NCI-H1092 (cell line): ENCODE measurements at places on chromosomes 13 and 19.

DNA sequence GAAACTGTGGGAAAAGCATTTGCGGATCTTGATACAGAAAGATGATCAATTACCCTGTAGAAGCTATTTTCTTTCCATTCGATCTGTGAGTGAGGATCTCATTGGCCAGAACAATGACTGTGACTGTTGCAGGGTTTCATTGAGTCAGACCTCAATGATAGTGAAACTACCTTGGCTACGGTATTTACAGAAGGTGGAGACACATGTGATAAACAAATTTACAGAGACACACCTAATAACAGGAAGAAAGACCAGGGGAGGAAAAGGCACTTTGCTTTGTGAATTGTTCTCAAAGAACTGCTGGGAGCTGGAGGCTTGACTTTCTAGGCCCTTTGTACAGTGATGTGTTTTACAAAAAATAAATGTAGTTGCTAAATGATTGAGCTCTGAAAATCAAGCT, 19.9 kb upstream of the ARGLU1 start:
- DNase-seq: no peak

- no peak for DNase-seq
These were observed 45.1 kb upstream of the DOCK9 start for GRCh38 chr13:99022941-99023340.

DNA sequence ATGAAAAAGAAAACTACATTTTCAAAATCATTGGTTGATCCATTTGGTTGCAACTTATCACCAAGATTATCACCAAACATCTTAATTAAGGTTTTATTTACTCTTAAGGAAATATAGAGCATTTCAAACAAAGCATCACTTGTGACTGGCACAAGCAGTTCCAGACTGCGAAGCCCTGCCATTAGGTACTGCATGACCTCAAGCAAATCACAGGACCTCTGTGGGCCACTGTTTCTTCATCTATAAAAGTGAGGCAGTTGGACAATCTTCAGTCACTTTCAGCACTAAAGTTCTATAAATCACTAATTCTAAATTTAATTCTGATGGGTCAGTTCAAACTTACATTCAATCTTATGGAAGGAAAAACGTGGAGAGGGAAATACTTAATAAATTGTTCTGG, 2.0 kb downstream of the ELF1 start:
- DNase-seq: no peak

DNA sequence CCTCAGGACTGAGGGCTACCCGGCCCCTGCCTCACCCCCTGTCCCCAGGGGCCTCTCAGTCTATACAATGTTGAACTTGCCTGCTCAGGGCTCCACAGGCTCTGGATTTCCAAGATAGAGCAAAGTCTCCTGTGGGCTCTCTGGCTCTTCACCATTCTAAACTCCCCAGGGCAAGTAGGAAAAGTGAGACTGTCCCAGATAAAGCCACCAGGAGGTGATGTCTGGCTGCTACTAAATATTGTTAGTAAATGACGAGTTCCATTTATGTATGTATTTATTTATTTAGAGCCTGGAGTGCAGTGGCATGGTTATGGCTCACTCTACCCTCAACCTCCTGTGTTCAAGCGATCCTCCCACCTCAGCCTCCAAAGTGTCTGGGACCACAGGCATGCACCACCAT, 73.6 kb upstream of the SIAH3 start:
- DNase-seq: no peak

- DNase-seq: no peak
These were observed 20.7 kb upstream of the TPT1 start for GRCh38 chr13:45361596-45362206.

DNA sequence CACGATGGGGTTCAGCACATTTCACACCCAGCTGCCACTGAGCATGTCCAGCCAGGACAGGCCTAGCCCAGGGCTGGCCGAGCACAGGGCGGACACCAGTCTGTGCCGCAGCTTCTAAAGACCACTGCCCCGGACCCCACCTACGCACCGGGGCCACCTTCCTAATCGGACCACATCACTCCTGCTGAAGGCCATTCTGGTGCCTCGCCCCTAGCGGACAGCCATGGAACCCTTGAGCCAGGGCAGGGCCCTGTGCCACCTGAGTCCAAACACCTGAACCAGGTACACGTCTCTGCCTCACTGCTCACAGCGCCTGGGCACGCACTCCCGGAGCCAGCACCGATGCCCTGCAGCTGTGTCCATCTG, 8.4 kb upstream of the C13orf46 start:
- DNase-seq: no peak

GRCh38 chr19:53394974-53395839, at the start of gene ZNF765:
ZNF765 (plus strand) TSS chr19:53395149; CDS start chr19:53398016, 2,867 bp downstream.
- peak; percentile 64 for DNase-seq

- DNase-seq: no peak
These were observed 1.9 kb downstream of the PCSK4 start for GRCh38 chr19:1488282-1488601.

- DNase-seq: no peak
These were observed 16.3 kb upstream of the GPR183 start for GRCh38 chr13:99323488-99323887.

DNA sequence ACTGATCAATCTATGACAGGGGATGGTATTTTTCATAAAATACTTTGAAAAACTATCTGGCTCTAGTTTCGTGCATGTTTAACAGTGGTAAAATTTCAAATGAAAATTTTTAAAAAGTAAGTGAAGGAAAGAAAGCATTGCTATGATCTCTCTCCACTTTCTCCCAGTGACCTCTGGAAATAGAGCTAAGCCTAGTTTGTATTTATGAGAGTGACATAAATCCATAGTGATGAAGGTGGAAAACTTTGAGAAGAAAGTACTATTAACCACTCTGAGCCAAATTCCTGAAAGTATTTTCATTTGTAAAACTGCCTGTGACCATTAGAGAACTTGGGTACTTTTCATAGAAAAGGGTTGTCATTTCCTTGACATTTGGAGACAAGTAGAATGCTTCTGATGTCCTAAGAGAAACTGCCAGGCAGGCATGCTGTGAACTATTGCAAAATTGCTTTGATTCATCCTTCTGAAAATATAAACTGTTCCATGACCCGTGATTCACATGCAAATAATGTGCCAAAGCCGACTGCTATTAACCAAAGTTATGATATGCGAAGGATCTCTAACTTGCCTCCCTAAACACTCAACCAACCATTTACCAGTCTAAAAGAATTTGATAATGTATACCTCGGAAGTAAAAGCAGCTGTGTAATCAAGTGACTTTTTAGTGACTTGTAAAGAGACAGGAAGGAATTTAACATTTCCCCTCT, 133.2 kb downstream of the VWA8 start:
- no peak for DNase-seq

GRCh38 chr13:74077375-74077774, 56.8 kb downstream of the KLF12 start:
- DNase-seq: no peak

GRCh38 chr19:39553082-39553652, 13.2 kb upstream of the EID2 start:
- DNase-seq: no peak

DNA sequence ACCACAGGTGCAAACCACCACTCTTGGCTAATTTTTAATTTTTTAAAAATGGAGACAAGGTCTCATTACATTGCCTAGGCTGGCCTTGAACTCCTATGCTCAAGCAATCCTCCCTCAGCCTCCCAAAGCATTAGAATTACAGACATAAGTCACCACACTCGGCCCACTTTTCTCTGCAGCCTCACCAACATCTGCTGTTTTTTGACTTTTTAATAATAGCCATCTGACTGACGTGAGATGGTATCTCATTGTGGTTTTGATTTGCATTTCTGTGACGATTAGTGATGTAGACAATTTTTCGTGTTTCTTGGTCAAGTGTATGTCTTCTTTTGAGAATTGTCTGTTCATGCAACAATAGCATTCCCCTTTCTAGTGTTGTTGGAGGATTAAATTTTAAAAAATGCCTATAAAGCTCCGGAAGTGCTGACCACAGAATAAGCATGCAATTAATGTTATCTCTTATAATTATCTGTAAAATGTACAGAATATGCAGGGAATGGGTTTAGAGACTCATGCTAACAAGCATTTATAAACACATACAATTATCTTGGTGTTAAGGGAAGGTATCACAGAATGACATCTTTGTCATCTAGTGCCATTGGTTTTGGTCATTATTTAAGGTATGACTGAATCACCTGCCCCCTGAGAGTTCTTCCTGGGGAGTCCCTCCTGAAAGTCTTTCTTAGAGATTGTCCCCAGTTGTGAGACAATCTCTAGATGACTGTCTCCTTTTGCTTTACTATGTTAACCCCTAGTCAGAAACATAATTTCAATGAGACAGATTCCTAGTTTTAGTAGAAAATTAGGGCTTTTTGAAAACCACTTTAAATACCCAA, 118.5 kb upstream of the SERTM1 start:
- DNase-seq: no peak

DNA sequence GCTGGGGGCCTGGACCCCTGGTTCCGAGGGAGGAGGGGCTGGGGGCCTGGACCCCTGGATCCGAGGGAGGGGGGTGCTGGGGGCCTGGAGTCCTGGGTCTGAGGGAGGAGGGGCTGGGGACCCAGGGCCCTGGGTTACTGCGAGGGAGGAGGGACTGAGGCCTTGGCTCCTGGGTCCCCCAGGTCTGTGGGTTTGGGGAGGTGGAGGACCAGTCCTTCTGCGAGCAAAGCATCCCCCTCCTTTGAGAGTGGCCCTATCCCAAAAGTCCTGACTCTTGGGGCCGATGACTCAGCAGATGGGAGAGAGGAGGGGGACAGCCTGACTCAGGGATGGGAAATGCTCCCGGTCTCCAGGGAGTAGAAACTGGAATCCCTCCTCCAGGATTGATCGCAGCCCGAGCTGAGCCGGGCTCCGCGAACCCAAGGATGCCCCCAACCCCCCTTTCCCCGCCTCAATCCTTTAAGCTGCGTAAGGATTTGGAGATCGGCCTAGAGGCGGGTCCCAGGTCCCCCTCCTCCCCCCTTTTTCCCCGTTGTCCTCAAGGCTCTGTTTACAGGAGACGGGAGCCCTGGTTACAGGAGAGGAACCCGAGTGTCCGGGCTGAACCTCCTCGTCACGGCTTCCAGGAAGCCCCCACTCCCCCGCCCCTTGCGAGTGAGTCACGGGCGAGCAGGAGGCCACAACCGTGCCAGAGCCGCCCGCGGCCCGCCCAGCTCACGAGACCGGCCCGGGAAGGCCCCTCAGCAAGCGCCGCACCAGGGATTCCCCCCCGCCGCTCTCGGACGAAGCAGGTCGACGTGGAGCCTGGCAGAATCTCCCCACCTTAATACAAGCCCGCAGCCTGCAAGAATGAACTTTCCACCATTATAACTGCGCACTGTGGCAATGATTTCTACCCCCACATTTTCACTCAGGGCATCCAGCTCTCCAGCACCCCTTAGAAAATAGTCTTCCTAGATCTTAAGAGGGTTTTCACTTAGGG, 3.0 kb upstream of the ZFP36 start:
- DNase-seq: no peak

GRCh38 chr19:29664753-29665214, 477 bp upstream of the PLEKHF1 start:
- DNase-seq: no peak

DNA sequence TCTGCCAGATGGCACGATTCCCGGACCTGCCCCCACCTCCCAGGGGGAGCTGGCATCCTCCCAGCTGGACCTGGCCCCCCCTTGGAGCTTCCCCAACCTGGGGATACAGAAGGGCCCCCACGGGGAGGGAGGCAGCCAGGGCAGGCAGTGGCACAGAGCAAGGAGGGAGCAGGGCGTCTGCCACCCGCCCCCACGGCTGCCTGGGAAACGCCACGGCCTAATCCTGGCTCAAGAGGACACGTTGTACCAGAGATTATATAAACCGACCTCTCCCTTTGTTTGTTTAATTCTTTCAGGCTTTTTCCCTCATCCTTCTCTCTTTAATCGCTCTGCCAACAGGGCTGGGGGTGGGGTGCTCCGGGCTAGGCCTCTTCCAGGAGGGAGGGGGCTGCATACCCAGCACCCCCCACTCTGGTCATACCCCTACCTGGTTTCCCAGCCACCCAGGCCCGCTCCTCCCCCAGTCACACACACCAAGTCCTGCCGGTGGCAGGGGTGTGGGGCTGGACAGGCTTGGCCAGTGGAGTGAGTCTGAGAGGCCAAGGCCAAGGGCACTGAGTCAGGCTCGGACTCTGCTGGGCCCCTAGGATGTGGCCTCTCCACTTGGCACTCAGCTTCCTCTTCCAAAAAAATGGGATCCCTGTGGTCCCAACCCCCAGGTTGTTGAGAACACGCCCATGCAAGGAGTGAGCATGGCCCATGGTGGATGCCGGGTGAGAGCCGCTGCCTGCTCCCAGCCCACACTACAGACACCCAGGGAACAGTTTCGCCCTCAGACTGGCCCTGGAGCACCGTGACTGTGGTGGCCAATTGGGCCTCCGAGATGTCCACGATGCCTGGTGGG, 29.5 kb upstream of the NFIC start:
- DNase-seq: peak; percentile 78
